ENCODE measurements at places on chromosomes 5 and 9.

GRCh38 chr5:80998590-80998979 lies 38.4 kb downstream of the RASGRF2 start:
- DNase-seq, result peak; percentile 50

GRCh38 chr5:42858687-42859086 lies 47.0 kb upstream of the SELENOP start:
- DNase-seq, result no peak

GRCh38 chr9:133610845-133611244 lies 1.7 kb upstream of the FAM163B start:
- no peak for DNase-seq

- peak; percentile 43 for DNase-seq
Observed at GRCh38 chr5:6633469-6634245, 417 bp downstream of the SRD5A1 start.

- DNase-seq, result no peak
Observed at GRCh38 chr9:2093920-2094597, 78.9 kb downstream of the SMARCA2 start.

- no peak for DNase-seq
Observed at GRCh38 chr5:1411099-1411498, 34.1 kb downstream of the SLC6A3 start.

- DNase-seq, result peak; percentile 77
Observed at GRCh38 chr5:912280-913091, 19.8 kb downstream of the TRIP13 start.

DNA sequence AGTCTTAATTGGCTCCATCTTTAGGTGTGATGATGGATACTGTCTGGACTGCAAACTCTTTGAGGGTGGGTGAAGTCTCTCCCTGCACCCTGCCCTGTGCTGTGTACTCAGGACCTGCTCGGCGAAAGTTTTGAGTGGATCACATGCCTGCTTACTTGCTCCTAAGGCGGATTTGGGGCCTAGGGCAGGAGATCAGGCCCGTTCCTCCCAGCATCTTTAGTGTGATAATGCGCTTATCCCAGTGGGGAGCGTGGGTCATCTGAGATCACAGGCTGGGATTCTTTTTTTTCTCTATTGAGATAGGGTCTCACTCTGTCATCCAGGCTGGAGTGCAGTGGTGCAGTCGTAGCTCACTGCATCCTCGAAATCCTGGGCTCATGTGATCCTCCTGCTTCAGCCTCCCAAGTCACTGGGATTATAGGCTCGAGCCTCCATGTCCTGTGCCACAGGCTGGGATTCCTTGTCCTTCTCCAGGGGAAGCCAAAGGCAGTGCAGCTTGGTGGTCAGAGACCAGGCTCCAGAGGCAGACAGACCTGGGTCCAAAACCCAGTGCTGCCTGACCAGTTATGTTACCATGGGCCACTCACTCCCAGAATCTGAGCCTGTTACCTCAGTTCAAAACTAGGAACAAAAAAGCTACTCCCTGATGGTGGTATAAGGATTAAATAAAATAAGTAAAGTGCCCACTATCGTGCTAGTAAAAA lies 59.7 kb downstream of the ZNF618 start:
- no peak for DNase-seq

GRCh38 chr5:23466401-23466912 lies 41.0 kb upstream of the PRDM9 start:
- DNase-seq, result no peak

DNA sequence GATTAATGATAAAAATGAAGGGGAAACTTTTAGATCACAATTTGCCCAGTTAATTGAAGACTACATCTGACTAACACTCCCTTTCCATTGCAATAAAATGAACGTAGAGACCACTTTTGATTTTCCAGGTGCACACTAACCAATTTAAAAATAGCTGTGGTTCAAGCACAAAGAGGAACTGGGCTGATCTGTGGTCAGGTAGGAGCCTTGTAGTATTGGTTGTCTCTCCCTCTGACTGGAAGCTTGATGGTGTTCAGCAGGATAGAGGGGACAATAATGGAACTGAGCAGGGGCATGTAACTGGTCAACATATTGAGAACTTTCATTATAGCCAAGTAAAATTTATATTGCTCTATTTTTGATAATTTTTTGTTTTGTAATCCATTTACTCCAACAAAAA lies 886.8 kb upstream of the SEMA6A start:
- no peak for DNase-seq

GRCh38 chr5:1734908-1735289 lies 64.7 kb downstream of the MRPL36 start:
- DNase-seq, result no peak

DNA sequence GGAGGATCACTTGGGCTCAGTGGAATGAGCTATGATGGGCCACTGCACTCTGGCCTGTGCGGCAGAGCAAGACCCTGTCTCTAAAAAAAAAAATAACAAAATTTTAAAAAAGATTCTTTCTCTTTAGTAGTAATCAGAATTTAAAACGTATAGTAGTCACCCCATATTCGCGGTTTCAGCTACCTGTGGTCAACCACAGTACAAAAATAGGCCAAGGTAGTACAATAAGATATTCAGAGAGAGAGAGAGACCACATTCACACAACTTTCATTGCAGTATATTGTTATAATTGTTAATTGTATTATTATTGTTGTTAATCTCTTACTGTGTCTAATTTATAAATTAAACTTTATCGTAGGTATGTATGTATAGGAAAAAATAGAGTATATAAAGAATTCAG lies 18.7 kb downstream of the INIP start:
- DNase-seq, result no peak

- no peak for DNase-seq
Observed at GRCh38 chr5:52746539-52746938, 41.2 kb upstream of the ITGA1 start.

- DNase-seq, result peak; percentile 57
Observed at GRCh38 chr5:141681695-141682641, at the start of gene ARAP3. Gene ARAP3 (minus strand): TSS chr5:141682230. CDS start chr5:141680486, 1,744 bp downstream.

DNA sequence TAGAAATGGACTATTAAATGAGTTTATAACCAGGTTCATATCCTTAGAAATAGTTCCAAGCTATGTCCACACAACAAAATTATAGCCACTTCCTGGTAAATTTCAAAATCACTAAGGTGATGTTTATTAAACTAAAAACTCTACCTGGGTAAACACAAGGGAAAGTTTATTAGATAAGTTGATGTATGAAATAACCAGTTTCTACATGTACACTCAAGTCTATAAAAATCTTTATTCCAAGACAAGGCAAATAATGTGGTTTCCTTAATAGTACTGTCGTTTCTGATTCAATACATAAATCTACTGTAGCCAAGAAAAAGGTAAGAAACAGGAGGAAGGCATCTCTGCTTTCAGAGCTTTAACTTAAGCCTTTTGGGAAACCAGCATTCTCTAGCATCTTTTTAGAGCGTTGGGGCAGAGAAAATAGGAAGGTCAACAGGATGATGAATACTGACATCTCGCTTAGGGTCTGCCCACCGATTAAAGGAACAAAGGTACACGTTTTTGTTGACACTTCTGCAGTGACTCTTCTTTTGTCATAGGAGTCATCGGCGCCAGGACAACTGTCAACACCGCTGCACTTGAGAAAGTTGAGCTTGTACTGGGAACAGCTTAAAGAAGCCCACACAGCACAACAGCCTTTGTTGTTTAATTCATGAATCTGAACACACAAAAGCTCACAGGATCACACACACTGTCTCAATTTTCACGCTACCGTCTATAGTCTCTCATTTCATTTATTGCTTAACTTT lies 513.6 kb downstream of the SLCO4C1 start:
- no peak for DNase-seq

DNA sequence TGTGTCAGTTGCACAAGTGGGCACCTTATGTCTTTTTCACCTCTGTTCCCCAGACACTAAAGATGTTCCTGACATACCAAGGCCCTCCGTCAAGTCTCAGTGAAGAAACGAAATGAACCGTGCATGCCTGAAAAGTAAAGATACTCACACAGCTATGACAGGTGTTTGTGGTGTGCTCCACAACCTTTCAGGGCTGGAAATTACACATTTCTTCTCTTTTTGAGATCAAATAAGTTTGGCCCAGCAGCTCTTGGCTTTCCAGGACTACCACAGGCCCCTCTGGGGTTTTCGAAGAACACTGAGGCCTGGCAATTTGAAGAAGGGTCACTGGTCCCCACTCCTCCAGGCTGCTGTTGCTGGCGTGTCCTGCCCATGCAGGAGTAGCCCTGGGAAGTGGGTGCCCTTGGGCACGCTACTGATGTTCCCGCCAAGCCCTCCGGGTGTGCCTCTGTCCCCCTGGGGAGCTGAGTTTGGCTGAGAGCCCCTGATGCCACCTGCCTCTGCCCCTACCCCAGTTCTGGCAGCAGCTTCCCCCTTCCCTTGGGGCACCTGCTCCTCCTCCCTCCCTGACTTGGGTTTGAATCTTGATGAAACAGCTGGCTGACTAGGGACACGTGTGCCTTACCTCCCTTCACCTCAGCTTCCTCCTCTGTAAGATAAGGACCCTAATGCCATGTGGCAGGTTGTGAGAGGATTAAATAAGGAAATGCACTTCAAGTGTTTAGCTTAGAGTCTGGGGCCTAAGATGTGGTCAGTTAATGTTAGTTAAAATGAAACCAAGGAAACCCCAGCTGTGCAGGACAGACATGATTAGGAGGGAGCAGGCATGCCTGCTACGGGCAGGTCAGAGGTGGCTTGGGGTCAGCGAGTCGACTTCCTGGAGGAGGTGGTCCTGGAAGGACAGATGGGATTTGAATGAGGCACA lies 49.1 kb upstream of the GADD45G start:
- DNase-seq, result no peak

DNA sequence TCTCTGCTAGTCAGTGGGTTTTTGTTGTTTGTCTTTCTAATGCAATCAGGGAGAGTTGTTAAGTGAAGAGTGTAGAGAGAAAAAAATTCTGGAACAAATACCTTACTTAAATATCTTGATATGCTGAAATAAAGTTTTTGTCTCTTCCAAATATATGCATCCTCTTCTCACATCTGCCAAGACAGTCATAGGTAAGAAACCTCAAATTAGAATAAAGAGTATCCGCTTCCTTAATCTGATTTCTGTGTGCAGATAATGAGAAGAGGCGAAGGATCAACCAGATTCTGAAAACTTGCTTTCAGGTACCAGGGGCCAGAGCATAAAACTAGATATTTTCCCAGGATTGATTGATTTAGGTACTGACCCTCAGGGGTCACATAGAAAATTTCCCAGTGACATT lies 11.3 kb upstream of the IL6ST start:
- DNase-seq, result no peak

DNA sequence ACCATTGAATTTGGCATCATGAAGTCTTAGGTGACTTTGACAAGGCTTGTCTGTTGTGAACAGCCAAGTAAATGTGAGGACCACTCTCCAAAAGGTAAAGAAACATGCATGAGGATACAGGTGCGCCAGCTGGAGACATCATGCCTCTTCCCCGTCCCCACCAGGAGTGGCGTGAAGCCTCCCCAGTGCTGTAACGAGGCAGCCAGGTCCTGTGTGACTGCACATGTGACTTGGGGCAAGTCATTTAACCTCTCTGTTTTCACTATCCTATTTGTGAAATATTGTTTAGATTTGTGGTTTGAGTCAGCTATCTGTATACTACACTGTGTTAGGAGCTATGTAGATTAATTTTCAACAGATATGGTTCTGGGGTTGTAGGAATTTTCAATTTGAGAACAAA lies 65.0 kb downstream of the DOCK8 start:
- no peak for DNase-seq

Data from stimulated activated CD4-positive, alpha-beta T cell treated with anti-CD3 and anti-CD28 coated beads, Interleukin-2, amount 100 ng/mL, for 24 hours (primary cell).